Pulmonary artery endothelial cell (primary cell): ENCODE measurements at places on chromosomes 7 and 10. TPM values are rescaled to one million over a fixed set of nuclear protein-coding genes. Genes with fewer than 3 reads are reported as not detected.

Gene CPXM2
- 4.9 and 9.2 TPM in 2 replicates for total RNA-seq

Gene CPN1
- not detected in 2 replicates for total RNA-seq

Gene AKR1C1
- total RNA-seq, result 9.1 and 10.5 TPM in 2 replicates

Gene PIK3AP1
- 0.13 and 0.21 TPM in 2 replicates for total RNA-seq

Gene NOBOX
- total RNA-seq, result not detected in 2 replicates

Gene FOXK1
- 24.9 and 33.3 TPM in 2 replicates for total RNA-seq

Gene SRRM3
- total RNA-seq, result 0.53 and 1.8 TPM in 2 replicates

Gene CCDC146
- 0.53 and 0.86 TPM in 2 replicates for total RNA-seq

Gene HOXA9
- total RNA-seq, result 0.13 and 0.18 TPM in 2 replicates

Gene PSTK
- total RNA-seq, result 3.0 and 3.9 TPM in 2 replicates
